Occipital lobe (tissue), 3 donors: ENCODE measurements at places on chromosomes 4 and X. TPM values are rescaled to one million over a fixed set of nuclear protein-coding genes. Genes with fewer than 3 reads are reported as not detected.

The ADH1C gene
- not detected for total RNA-seq

The FGD1 gene
- 9.0 TPM for total RNA-seq

The GPRASP2 gene
- 70.0 TPM for total RNA-seq

The DRD5 gene
- total RNA-seq = 0.94 TPM

DNA sequence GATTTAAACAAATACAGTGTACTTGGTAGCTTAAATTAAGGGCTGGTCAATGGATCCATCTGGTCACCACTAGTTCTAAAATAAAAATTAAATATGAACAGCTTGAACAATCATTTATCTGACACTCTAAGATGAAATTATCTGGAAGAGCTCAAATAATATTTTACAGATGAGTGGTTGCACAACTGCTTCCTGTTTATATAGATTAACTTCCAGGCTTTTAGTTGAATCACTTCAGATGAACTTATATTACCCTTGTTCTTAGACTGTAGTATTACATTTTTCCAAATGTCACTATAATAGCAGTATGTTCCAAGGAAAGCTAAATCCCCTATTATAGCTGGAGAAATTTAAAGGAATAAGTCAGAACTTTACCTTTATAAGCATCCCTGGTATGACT, 92.4 kb upstream of the SMIM10 start:
- no peak for DNase-seq

GRCh38 chr4:89599026-89599425, 237.9 kb downstream of the SNCA start:
- DNase-seq = no peak

GRCh38 chr4:10240691-10241090, 124.1 kb upstream of the WDR1 start:
- no peak for DNase-seq

- DNase-seq = no peak
Measured at GRCh38 chr4:137495578-137495977, 36.7 kb downstream of the PCDH18 start.

GRCh38 chrX:39936886-39937770, 160.6 kb downstream of the BCOR start:
- no peak for DNase-seq

- DNase-seq = no peak
Measured at GRCh38 chr4:139184129-139184528, 7.1 kb upstream of the ELF2 start.

GRCh38 chrX:45621376-45622041, 420.8 kb upstream of the DIPK2B start:
- no peak for DNase-seq

- DNase-seq = no peak
Measured at GRCh38 chrX:153973127-153974002, 811 bp downstream of the TMEM187 start.

- no peak for DNase-seq
Measured at GRCh38 chrX:110852180-110852579, 56.6 kb upstream of the CHRDL1 start.

DNA sequence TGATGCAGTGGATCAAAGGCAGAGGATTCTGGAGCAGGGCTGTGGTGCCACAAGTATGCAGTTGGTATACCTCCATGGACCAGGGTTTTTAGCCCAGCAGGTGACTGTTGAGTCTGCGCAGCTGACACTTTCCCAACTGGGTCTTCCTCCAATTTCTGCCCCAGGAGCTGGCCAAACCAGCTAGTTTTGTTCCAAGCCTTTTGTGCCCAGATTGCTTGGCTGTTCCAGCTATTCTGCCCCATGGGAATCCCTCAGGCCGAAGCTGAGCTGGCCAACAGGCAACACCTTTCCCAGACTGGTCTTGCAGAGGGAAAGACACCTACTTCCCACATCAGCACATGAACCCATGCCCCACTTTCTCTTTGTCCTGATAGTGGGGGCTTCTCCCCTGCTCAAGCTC, 22.8 kb upstream of the ANKRD17 start:
- DNase-seq = no peak

DNA sequence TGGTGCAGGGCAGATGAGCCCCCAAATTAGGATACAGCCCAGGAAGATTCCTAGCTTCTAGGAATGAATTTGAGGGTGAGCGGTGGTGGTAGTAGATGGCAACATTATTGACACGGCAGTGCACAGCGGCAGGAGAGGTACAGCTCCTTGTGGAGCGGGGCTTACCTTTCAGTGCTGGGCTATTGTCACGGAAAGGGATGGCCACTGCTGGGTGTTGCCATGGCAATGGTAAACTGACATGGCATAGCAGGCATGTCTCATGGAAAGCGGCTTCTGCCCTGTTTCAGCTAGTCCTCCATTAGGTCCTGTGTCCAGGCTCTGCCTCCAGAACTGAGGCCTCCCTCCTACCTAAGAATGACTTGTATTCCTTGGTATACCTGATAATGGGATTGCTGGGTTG, 81.8 kb upstream of the WDR1 start:
- no peak for DNase-seq

GRCh38 chr4:23364167-23364566, 525.7 kb downstream of the PPARGC1A start:
- DNase-seq = no peak

GRCh38 chr4:15797320-15797719, 19.2 kb downstream of the CD38 start:
- DNase-seq = no peak

DNA sequence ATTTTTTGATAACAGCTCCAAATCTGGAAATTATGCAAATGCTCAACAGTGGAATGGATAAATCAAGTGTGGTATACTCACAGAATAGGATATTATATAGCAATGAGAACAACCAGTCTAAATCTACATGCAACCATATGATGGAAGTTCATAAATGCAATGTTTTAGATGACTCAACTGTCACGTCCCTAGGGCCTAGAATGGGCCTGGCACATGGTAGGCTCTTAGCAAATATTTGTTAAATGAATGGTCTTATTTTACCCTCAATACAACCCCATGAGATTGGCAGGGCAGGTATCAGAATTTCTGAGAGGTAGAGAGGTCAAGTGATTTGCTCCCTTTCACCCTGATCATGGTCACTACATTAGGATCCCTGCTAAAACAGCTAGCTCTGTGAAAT, 14.6 kb upstream of the NKX3-2 start:
- no peak for DNase-seq

DNA sequence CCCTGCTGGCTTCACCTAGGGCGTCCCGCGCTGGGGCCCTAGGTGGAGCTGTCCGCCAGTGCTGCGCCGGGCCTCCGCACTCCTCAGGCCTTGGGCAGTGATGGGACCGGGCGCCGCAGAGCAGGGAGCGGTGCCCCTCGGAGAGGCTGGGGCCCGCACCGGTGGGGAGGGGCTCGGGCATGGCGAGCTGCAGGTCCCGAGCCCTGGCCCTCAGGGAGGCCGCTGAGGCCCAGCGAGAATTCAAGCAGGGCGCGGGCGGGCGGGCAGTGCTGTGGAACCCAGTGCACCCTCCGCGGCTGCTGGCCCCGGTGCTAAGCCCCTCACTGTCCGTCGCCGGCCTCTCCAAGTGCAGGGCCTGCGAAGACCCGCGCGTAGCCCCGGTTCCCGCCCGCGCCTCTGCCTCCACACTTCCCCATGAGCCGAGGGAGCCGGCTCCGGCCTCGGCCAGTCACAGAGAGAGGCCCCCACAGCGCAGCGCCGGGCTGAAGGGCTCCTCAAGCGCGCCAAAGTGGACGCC, 565.1 kb upstream of the NDST4 start:
- no peak for DNase-seq

GRCh38 chr4:143257356-143257755, 72.6 kb downstream of the USP38 start:
- no peak for DNase-seq

GRCh38 chrX:139554376-139554775, 23.8 kb downstream of the F9 start:
- DNase-seq = no peak

GRCh38 chr4:3257556-3258482, 8.9 kb downstream of the MSANTD1 start:
- DNase-seq = no peak

DNA sequence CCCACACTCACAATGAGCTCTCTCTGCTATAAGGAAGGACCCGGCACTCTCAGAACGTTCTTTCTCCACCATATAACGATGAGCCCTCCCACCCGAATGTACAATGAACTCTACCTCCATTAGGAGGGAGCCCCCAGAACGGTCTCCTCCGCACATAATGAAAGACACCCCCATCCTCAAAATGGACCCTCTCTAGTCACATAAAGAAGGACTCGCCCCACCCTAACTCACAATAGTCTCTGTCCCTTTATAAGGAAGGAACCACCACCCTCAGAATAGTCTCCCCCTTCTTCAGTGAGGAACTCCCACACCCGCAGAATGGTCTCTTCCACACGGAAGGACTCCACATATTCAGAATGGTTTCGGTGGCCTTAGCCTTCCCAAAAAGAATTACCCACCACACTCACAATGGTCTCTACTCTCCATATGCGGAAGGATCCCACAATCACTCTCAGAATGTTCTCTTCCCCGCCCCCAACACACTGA, 477 bp downstream of the SLC35A2 start:
- DNase-seq = no peak

- no peak for DNase-seq
Measured at GRCh38 chr4:128379860-128380259, 92.2 kb upstream of the PGRMC2 start.

GRCh38 chrX:63751481-63751880, 33.5 kb downstream of the ARHGEF9 start:
- DNase-seq = no peak

DNA sequence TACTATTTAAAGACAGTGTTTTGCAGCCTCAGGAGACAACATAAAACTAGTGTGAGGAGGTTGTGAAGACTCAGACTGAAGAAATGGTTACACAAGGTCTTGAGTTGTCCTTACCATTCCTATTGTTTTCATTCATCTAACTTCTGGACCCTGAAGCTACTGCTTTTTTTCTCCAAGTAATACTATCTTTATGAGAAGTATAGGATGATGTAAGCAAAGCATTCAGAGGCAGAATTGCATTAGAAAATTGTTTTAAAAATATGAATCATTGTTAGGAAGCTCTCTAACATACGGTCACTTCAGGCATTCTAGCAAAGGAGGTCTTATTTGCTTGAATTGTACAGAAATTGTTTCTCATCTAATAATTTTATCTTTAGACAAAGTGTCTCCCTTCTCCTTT, 357.8 kb downstream of the TLL1 start:
- no peak for DNase-seq

GRCh38 chr4:16082426-16083240, 1.2 kb downstream of the PROM1 start:
- DNase-seq = no peak
